Sigmoid colon (tissue), 7 donors: ENCODE measurements at places on chromosomes 11 and 22. TPM values are rescaled to one million over a fixed set of nuclear protein-coding genes. Genes with fewer than 3 reads are reported as not detected.

OR52H1 gene
- 1.6 TPM for total RNA-seq

TNNT3 gene
- total RNA-seq = 4.4 TPM

SCGB1C1 gene
- not detected for total RNA-seq

MPPED2 gene
- total RNA-seq = 19.1 TPM

GAB4 gene
- total RNA-seq = 3.2 TPM

NPTXR gene
- 6.1 TPM for total RNA-seq
